ENCODE measurements at places on chromosomes 1 and 21.

DNA sequence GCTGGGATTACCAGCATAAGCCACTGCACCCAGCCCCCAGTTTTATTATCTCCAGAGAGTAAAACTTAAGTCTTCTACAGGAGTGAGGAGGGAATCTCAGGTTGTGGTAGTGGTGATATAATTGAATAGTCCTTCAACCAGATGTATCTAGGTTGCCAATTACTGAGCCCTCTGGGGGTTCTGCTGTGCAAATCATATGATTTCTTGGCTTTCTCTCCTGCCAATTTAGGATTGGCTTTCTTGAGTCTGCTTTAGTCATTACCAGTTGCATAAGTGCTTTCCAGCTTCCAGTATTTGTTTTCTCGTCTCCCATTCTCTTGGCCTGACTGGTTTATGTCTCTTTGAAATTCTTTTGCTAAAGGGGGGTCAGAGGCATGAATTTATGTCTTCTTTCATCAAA is 11.1 kb downstream of the CPT2 start:
- DNase-seq: no peak

DNA sequence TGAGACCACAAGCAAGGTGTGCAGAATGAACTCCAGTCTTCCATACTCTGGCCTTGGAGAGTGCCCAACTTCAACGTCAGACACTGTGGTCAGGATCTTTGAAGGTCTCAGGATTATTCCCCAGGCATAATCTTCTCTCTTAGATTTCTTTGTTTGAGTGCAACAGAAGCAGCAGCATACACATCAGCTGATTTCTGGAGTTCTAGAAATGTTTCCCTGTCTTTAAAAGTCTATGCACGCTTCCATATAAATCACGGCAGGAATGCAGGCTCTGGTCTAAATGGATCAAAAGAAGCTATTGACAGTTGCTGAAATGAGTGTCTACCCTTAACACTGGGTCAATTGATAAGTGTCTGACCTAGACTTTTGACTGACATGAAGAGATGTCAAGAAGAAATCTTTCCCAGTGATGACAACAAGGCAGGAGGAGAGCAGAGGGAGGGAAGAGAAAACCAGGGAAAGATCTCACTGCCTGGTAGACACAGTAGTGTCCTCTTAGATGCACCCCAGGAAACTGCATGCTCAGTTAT is 279.7 kb downstream of the SPATA17 start:
- DNase-seq: no peak

- no peak for DNase-seq
Observed at GRCh38 chr1:64186138-64186897, 17.1 kb upstream of the UBE2U start.

GRCh38 chr1:217063172-217063908 is 340.1 kb upstream of the ESRRG start:
- DNase-seq: no peak

- peak; percentile 44 for DNase-seq
Observed at GRCh38 chr1:192580351-192580962, 4.9 kb downstream of the RGS1 start.

DNA sequence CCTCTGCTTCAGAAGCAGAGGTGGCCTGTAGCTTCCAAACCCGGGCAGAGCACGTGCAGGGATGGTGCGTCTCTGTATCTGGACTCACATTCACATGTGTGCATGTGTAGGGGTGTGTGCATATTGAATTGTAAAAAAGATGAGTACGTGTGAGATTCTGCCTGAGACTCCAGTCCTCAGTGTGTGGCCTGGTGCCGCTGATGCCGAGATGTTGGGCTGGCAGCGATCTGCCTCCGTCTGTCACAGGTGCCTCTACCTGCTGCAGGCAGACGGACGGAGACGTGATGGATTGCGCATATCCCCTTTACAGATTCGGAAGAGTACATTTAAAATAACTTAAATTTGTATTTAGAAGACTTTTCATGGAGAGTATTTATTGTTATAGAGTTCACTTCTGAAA is 53.6 kb downstream of the ADARB1 start:
- no peak for DNase-seq

GRCh38 chr1:210132582-210132981 is 100.0 kb upstream of the SERTAD4 start:
- no peak for DNase-seq

DNA sequence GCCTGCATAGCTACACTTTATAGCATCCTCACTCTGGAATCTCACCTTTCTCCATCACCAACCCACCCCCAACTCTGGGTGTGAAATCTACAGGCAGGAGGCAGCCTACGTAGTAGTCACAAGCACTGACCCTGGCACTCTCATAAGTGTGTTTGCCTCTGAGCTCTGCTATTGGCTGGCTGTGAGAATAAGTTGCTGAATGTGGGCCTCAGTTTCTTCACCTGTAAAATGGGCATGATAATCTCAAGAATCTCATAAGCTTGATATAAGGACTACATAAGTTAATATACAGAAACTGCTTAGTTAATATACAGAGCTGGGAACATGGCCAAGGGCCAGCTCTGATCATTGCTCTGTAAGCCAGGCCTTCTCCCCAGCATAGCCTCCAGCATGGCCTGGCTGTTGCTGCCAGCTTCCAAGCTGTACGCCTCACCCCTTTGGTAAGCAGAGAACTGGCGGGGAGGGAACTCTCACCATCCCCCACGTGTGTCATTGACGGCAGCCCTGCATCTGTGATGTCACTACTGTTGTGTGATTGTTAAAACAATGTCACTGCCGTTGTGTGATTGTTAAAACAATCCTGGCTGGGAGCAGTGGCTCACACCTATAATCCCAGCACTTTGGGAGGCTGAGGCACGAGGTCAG is 53.3 kb downstream of the SYF2 start:
- DNase-seq: no peak

GRCh38 chr1:3193811-3194210 is 124.8 kb downstream of the PRDM16 start:
- DNase-seq: no peak

DNA sequence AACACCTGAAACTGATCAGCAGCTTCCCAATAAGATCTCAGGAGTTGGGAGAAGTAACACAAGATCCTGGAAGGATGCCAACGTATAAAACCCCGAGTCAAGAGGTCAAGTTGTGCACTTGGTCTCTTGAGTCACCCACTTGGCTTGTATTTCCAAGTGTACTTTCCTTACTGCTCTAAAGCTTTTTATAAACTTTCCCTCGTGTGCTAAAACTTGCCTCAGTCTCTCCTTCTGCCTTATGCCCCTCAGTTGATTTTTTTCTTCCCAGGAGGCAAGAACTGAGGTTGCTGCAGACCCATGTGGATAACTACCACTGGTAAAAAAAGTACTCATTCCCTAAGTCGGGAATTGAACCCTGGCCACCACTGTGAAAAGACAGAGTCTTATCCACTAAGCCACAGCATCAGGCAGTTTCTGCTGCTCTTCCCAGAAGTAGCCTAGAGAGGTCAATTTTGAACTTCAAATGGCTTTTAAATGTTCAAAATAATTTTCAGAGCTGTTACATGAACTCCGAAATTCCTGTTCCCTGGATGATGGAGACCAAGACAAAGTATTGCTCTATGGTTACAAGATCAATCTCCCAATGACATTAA is 28.9 kb downstream of the ITLN2 start:
- DNase-seq: no peak

- DNase-seq: no peak
Observed at GRCh38 chr1:45787905-45788304, 15.5 kb upstream of the MAST2 start.

DNA sequence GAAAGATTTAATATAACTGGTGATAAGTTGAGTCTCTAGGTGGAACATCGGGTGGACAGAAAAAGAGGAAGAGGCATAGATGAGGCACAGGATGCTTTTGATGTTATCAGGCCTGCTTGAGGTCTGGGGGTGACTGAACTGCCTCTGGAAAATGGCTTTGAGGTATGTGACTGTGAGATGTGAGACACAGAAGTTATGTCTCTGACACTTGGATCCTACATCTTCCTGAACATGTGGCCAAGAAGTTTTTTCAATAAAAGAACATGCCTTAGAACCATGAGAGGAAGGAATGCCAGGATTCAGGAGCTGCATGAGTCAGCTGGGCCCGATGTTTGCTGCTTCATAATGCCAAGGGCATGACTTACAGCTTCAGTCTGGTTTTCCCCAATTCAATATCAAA is 11.5 kb upstream of the AIM2 start:
- DNase-seq: no peak

All from CD4-positive, alpha-beta T cell treated with Interleukin-15 for 4 hours (primary cell).